Endodermal cell (in vitro differentiated cells): ENCODE measurements at places on chromosomes 3 and 15.

DNA sequence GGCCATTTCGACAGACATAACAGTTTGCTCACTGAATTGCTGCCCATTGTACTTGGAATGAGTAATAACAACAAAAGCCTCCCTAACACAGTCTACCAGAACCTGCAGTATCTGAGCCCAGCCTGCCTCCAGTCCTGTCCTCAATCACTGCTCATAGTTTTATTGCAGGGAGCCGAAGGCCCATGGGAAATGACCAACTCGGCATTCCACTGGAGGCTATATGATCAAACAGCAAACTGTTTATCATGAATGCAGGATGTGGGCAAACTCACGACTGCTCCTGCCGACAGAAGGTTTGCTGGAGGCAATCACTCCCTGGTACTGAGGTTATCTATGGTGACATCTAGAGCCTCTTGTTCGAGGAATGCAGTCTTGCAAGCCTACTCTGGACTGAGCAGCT, 46.3 kb downstream of the LSM3 start:
- peak; percentile 24 for DNase-seq

GRCh38 chr3:8979262-8979661, 16.0 kb upstream of the RAD18 start:
- no peak for DNase-seq

- DNase-seq: no peak
Observed at GRCh38 chr3:102174832-102175374, 259.9 kb upstream of the ZPLD1 start.

- no peak for DNase-seq
Observed at GRCh38 chr15:90099072-90099867, 3.0 kb downstream of the IDH2 start.

GRCh38 chr15:68345481-68345880, 67.9 kb downstream of the FEM1B start:
- DNase-seq: no peak

GRCh38 chr3:142817356-142817755, 71.5 kb downstream of the PCOLCE2 start:
- no peak for DNase-seq

GRCh38 chr3:124817079-124817478, 70.1 kb downstream of the ITGB5 start:
- DNase-seq: no peak

- DNase-seq: no peak
Observed at GRCh38 chr3:73786321-73786807, 161.6 kb upstream of the PDZRN3 start.

GRCh38 chr15:73540161-73540560, 93.0 kb downstream of the NPTN start:
- no peak for DNase-seq

- DNase-seq: no peak
Observed at GRCh38 chr15:59124261-59124660, 19.3 kb downstream of the CCNB2 start.

DNA sequence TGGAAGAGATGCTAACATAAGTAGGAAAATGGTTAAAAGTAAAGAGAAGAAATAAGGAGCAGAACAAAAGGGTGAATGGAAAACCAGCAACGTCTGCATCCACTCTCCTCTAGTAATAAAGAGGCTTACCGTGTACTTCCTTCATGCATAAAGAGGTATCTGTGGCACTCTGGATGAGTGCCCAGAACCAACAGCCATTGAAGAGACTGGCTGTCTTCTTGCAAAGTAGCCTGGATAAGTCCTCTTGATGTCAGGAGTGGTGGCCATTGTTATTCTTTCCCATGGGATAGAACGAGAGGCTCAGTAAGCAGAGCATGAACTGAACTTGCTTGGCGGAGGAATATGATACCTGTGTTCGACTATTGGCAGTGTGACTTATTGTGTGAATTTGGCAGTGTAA, 186.2 kb upstream of the RASGRP1 start:
- DNase-seq: no peak

DNA sequence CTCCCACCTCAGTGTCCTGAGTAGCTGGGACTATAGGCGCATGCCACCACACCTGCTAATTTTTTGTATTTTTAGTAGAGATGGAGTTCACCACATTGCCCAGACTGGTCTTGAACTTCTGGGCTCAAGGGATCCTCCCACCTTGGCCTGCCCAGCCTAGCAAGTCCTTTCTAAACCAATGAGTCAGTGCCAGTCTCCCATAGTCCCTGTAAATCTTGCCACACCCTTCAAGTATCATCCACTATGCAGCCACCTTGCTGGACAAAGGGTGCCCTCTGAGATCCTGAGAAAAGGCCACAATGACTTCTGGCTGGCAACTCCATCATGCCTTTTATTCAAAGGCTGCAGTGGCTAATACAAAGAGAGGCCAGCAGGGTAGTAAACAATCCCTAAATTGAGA, 184.0 kb downstream of the ABHD5 start:
- DNase-seq: no peak

DNA sequence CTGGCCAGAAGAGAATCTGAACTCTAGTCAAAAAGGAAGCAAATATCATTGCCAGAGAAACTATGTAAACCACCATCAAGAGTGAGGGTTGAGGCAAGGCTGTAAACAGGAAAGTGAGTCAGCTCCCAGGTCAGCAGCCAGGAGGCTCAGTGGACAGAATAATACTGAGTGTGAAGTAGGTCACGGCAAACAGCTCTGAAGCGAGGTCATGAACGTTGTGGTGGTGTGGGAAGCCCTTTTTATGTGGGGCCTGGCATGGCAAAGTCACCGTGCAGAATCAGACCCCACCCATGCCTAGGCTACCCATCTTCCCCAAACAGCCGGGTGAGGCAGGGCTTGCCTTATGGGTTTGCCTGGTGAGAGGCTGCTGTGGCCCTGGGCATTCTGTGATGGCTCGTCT, 43.9 kb downstream of the THBS1 start:
- no peak for DNase-seq

DNA sequence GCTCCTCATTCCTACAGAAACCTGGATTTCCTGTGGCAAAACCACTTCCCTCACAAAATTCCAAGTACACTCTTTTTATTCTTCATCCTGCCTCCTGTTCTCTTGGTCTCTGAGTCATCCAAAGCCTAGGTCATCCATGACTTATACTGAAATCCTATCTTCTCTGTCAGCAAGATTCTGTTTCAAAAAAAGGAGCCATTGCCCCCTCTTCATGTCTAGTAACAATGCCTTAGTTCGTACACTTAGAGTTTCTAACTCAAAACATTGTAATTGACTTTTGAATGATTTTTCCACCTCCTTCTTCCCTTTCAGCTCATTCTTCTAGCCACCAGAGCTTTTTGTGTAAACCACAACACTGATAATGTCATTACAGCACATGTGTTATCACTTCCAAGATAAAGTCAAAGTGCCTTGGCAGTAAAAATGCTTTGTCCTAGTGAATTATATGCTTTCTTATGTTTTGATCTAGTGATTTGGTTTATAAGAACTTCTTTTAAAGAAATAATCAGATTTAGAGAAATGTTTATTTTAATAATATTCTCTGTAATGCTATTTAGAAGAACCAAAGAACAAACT, 256.5 kb upstream of the NECTIN3 start:
- DNase-seq: no peak

DNA sequence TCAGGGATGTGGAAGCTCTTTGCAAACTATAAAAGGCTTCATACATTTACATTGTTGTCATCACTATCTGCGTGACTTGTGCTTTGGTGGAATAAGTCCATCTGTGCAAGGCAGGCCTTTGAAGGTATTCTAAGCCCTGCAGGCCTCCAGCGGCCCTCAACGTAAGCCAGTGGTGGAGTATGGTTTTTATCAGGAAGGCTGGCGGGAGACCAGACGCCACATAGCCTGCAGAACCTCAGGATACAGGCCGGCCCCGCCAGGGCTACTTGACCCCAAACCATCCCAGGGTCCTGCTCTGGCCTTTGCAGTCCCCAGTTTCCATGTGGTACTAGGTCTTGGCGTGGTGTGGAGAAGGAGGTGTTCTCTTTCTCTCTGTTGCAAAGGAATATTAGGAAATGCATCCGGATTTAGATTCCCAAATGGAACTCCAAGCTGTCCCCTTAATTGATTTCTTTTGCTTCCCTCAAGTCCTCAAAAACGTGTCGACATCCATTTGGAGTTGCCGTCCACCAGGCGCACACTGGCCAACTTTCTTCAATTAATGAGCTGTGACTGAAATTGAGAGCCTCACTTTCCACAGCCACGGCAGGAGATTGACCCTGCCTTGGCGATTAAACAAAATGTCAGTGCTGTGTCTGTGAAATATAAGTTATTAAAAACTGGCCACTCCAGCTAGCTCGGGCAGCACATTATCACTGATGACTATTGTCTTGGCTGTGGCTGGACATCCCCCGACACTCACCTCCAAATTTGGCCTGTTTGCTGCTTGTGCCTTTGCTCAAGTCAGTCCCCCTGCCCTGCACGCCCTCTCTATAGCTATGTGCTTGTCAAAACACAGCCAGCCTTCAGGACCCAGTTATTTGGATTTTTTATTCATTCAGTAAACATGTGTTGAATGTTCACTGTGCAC, 239.8 kb upstream of the TLE3 start:
- DNase-seq: peak; percentile 17

DNA sequence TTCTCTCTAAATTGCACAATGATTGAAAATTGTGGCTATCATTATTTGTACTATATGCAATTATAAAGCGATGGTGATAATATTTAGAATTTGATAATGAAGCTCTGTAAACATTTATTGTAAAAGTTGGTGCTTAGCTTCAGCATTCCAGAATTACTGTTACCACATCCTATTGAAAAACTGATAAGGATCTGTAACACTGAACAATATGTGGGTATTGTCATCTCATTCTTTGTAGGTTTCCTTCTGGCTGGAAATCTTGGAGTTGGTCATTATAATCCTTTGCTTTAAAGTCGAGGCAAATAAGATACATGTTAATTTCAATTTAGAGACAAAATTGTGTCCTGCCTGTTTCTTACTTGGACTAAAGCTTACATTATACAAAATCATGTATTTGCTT, 323.4 kb upstream of the GOLIM4 start:
- no peak for DNase-seq
